ENCODE measurements at places on chromosomes 7 and 10.

GRCh38 chr7:23012186-23012585 is 1.7 kb downstream of the HYCC1 start:
- no peak for DNase-seq

- DNase-seq: no peak
These were observed 47.3 kb downstream of the ITGA8 start for GRCh38 chr10:15672469-15672868.

DNA sequence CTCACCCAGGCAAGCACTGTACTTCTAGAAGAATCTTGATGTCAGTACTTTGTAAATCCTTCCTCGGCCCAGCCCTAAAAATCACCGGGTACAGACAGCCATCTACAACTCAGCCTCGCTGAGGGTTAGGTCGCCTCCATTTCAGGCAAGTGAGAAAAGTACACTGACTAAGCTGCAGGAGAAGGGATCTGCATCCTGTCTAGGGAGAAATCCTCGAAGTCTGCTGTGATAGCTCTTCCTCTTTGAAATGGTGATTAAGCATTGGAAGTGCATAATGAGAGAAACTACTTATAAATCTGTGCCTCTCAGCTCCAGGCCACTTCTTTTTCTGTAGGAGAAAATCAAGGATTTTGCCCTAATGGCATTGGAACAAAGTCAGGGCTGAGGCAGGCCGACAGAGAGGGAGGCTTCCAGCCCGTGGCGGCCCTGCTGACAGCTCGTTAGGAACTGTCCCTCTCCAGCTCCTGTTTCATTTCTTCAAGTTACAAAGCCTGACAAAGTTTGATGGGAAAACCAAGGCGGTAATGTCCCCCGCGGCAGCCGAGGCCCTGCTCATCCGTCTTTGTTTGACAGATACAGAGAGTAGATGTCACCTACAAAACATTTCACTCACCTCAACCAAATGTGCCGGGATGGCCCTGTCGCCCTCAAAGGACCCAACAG is 14.1 kb upstream of the GOT1 start:
- DNase-seq: no peak

- no peak for DNase-seq
These were observed 303.5 kb downstream of the PAXIP1 start for GRCh38 chr7:154699417-154699816.

DNA sequence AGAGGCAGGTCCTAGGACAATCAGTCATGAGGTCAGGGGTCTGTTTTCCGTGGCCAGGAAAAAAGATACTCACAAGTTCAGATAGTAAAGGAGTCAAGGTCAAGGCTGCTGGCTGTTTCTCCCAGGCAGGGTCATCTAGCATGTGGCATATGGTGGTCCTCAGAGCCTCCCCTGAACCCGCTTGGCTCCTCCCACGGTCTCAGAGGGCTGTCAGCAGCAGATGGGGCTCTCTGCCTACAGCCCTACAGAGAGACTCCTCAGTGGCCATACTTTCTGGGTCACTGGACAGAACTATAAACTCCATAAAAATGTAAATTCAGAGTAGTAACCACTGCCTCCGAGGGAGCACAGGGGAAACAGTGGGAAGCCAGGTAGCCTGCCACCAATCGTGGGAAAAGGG is 11.3 kb upstream of the DRGX start:
- peak; percentile 69 for DNase-seq

DNA sequence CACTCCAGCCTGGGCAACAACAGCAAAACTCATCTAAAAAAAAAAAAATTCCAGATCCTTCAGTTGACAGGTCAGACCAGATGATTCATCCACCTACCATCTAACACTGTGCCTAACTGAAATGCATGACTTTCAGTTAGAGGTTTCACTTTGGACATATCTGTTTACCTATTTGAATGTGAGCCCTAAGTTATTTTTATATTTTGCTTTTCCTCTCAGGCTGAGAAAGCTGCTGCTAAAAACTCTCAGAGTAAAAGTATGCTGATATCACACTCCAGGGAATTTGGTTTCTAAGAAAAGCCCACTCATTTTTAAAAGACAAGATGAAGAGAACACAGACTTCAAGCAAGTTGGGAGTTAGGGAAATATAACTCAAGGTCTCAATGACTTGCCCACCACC is 126.0 kb downstream of the SGMS1 start:
- no peak for DNase-seq

GRCh38 chr10:23974746-23975272 is 234.1 kb upstream of the KIAA1217 start:
- DNase-seq: no peak

DNA sequence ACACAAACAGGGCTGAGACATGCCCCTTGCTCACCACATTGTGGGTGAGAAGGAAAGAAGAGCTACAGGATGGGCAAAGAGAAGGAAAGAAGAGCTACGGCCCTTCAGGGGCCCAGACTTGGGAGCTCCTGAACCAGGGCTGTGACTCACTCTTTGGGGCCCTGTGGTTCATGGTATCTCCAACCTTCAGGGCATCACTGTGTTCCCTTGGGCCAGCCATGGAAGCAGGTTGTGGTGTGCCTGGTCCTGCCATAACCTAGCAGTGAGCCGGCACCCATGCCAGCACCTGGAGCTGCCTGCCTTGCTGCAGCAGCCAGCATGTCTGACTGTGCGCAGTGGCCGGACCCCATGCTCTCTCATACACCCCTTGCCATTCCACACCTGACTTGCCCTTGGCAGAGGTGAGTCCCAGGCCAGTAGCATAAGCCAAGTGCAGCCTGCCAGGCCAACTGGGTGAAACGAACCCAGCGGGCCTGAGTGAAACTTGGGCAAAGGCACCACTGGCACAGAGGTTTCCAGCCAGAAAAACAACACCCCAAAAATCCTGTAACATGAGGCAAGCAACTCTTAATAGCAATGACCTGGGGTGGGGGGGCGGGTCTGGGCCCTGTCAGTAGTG is 89.0 kb upstream of the CACUL1 start:
- no peak for DNase-seq

DNA sequence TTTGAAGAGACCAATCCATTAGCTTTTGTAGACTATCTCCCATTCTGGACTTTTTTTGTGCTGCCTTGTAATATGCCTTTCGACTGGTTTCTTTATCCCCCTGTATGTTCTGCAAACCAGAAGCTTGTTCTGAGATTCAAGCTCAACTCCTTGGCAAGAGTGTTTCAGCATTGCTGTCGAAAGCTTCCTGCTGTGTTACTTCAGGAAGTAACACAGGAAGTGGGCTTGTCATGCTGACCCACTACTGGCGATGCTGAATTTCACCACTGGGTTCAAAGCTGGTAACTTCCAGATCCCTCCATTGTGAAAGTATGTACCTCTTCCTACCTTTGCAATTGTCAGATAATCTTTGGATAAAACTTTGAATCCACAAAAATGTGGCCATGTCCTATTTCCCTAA is 57.9 kb upstream of the INSYN2A start:
- DNase-seq: no peak

DNA sequence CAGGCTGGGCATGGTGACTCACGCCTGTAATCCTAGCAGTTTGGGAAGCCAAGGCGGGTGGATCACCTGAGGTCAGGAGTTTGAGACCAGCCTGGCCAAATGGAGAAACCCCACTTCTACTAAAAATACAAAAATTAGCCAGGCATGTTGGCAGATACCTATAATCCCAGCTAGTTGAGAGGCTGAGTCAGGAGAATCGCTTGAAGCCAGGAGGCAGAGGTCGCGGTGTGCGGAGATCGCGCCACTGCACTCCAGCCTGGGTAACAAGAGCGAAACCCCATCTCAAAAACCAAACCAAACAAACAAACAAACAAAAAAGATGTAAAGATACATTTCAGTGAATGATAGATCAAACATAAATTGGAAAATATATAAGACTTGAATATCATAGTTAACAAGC is 105.9 kb downstream of the PLPP4 start:
- DNase-seq: no peak

- no peak for DNase-seq
These were observed 331.3 kb downstream of the PCDH15 start for GRCh38 chr10:54469587-54470323.

- DNase-seq: no peak
These were observed 25.1 kb downstream of the NRP1 start for GRCh38 chr10:33309406-33309805.

DNA sequence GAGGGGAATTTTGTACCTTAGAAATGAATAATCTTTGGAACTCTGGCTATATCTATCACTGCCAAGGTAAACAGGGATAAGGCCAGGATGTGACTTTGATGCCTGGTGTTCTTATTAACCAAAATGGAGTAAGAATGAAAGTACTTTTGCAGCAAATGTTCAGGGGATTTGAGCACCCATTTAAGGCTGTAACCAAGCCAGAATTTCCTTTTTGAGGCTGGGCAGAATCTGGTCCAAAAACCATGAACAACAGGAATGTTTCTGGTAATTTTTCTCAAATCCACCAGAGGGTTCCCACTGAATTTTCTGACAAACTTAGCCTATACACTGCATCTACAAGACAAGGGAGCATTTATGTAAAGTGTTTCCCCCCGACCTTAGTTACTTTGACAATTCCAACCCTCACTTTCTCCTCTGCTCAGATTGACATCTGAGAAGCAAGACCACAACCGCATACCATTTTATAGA is 120.6 kb downstream of the BAMBI start:
- no peak for DNase-seq

DNA sequence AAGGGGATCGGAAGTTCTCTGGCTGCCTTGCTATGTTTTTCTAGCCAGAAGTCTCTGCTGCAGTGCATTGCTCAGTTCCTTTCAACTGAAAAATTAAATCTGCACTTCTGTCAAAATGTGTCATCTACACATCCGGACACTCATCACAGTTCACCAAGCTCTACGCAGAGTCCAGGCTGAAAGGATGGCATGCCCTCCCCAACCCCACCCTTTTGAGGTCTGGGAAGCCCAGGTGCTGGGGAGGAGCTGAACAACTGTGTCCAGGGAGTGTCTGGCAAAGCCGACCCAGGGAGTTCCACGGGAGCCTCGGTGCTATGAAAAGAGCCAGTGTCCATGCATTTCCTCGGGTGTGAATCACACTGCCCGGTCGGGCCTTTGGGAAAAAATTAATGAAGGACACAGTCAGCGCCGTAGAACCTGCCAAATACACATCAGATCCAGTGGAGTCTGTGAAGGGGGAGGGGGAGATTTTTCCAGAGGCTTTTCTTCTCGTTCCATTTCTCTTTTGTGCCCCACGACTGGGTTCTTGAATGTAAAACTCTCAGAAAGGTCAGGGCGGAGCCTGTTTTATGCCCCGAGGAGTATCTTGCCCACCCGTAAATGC is 757 bp upstream of the PALS2 start:
- DNase-seq: peak; percentile 20

DNA sequence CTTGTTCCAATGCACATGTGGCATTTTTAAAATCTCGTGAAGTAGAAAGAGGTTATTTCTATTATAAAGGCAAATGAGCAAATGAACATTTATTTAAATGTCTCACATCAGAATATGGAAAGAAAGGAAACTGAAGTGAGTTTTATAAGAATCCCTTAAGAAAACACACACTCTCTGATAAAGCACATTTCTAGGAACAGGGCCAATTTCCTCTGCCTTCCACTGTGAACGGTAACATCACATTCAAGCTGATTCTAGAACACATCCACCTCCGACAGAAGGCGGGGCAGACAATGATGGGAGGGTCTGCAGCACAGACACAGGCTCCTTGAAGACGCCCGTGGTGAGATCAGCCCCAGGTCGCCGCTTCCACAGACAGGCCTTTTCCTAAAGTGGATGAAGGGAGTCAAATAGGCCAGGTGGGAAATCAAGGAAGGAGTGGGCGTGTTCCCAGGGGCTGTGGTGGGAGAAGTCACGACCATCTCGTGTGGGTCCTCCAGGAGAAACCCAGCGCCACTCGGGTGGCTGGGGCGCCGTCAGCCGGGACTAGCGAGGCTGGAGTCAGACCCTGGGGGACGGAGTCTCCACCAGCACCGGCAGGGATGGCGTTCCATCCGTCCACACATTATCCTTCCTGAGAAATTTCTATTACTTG is 31.1 kb downstream of the PITRM1 start:
- no peak for DNase-seq

- no peak for DNase-seq
These were observed 169.3 kb downstream of the FAM107B start for GRCh38 chr10:14605231-14605925.

DNA sequence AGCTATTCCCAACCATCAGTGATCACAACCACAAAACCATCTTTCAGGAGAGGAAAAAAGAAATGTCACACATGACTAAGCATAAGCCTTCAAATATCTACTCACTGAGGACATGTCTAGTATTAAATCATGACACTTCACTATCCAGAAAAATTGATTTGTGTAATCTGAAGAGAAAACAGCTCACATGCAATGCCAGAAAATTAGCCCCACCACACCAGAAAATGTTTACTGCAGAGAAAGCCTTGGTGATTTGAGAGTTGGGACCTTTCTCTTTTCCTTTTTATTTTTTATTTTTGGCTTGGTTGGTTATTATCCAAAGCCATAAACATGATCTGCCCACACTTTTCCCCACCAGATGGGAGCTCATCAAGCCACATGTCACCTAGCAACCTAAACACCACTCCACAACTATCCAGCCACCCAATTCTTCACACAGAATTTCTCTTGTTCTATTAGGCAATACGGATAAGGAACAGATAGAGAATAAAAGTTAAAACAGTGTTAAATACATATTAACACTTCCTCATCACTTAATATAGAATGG is 3.1 kb downstream of the PARD3 start:
- DNase-seq: no peak

- DNase-seq: no peak
These were observed 120.6 kb downstream of the CLEC2L start for GRCh38 chr7:139643951-139644585.

- DNase-seq: peak; percentile 60
These were observed 134.3 kb downstream of the PRKCQ start for GRCh38 chr10:6445671-6446316.

DNA sequence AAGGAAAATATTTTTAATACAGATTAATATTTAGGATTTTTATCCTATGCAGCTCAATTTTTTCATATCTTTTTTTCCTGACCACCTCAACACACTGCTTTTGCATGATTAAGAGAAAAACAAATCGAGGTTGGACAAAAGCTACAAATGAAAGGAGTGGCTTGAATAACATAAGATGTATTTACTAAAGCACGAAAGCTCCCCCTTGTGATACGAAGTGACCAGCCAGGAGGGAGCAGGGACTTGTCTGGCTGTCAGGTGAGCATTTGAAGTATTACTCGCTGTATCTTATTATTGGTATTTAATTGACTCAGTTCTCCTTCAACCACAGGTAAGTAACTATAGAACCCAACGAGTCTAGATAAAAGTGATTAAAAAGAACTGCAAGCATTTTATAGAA is 265.2 kb upstream of the PHF14 start:
- DNase-seq: peak; percentile 37

DNA sequence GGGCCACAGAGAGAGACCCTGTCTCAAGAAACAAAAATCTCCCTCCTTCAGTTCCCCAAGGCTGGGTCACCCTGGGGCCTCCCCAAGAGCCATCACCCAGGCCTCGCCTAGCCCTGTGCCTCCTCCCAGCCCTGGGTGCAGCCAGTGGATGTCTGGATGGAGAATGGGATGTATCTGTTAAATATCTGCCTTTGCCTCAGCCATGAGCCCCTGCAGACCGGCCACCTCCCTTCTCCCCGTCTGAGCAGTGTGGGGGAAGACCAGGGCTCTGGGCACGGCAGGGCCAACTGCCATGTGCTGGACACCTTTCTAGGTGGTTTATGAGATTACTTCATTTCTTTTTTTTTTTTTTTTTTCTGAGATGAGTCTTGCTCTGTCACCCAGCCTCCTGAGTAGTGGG is 10.0 kb downstream of the ARPC1B start:
- no peak for DNase-seq

GRCh38 chr7:75915416-75916156 is 631 bp downstream of the POR start:
- DNase-seq: no peak

GRCh38 chr7:154644366-154644765 is 358.6 kb downstream of the PAXIP1 start:
- no peak for DNase-seq

Measured in glutamatergic neuron (in vitro differentiated cells).